ENCODE measurements at places on chromosomes 16 and 17. TPM values are rescaled to one million over a fixed set of nuclear protein-coding genes. Genes with fewer than 3 reads are reported as not detected.

Gene MT1E
- total RNA-seq = 74.8 TPM

Gene LITAFD
- total RNA-seq = not detected

Gene TMC5
- not detected for total RNA-seq

Gene DECR2
- total RNA-seq = 4.7 TPM

Gene C16orf78
- not detected for total RNA-seq

DNA sequence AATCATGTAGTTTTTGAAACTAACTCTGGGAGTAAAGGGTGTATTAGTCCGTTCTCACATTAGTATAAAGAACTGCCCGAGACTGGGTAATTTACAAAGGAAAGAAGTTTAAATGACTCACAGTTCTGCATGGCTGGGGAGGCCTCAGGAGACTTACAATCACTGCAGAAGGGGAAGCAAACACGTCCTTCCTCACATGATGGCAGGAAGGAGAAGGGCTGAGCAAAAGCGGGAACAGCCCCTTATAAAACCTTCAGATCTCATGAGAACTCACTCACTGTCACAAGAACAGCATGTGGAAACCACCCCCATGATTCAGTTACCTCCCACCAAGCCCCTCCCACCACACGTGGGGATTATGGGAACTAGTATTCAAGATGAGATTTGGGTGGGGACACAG is 256.5 kb upstream of the TNRC6C start:
- DNase-seq = no peak

DNA sequence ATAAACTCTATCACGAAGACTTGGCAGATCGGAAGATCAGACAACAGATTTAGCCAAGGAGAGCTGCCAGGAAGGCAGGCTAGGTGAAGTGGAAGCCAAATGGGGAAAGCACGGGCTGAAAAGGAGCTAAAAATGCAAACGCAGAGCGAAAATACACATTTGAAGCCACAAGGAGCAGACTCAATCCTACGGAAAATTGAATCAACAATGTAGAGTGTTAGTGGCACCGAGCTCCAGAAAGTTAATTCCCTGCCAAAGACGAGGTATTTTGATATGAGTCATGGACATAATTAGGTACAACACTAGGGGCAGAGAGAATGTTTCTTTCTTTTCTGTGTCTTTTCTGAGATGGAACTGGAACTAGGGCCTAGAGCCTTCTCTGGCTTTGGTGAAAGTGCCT is 20.7 kb downstream of the GSG1L start:
- DNase-seq = no peak

- DNase-seq = no peak
Measured at GRCh38 chr17:47605011-47605410, 44.7 kb upstream of the KPNB1 start.

DNA sequence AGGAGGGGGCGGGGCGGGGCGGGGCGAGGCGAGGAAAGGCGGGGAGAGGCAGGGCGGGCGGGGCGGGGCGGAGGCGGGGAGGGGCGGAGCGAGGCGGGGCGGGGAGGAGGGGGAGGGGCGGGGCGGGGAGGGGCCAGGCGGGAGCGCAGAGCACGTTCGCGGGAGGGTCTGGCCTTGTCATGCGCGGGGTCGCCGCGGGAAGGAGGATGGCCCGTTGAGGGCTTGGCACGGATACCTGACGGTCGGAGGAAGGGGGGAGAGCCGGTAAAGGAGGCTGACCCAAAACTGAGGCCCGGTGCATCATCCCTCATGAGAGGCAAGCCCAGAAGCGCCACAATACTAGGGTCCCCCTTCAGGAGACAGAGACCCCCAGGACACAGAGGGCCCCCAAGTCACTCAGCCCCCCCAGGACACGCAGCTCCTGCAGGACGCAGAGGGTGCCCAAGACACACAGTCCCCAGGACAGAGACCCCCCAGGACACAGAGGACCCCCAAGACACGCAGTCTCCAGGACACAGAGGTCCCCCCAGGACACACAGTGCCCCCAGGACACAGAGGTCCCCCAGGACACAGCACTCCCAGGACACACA is 593 bp upstream of the WDR45B start:
- DNase-seq = peak; percentile 50

DNA sequence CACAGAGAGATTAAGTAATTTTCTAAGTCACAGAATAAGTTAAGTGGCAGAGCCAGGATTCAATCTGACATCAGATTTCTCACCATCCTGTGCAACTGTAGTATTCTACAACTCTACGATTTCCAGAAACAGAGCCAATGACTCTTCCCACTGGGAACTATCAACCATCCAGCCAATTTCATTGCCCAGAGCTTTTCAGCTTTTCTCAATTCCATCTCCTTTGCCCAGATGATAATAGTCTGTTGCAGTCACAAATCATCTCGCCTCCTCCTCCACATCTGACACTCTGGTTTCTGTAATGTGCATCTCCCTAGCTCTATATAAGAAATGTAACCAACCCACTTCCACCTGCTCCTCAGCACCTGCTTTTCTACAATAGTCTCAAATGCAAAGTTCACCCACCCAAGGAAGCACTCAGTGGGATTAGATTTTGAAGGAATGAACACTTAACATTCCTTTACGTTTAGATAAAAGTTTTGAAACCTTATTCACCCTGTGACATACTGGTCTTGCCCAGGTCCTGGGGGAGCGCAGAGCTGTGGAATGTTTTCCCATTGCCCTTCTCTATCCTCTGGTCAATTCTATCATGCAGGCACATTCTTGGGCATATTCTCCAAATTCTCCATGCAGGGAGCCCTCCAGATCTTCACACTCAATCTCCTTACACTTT is 167.8 kb upstream of the ASIC2 start:
- DNase-seq = no peak

DNA sequence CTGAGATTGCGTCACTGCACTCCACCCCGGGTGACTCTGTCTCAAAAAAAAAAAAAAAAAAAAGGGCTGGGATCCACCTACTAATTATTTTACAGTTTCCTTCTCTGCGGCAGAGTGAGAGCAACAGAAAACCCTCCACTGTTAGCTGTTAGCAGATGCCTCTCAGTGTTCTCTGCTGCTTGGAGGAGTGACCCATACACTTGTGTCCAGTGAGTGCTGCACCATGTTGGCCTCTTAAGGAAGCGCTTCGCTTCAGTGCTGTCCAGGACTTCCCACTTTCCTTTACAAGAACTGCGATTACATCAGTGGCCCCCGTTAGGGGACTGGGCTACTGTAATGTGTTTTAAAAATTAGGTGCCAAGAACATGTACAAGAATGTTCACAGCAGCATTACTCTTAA is 18.4 kb upstream of the CLEC18B start:
- no peak for DNase-seq

DNA sequence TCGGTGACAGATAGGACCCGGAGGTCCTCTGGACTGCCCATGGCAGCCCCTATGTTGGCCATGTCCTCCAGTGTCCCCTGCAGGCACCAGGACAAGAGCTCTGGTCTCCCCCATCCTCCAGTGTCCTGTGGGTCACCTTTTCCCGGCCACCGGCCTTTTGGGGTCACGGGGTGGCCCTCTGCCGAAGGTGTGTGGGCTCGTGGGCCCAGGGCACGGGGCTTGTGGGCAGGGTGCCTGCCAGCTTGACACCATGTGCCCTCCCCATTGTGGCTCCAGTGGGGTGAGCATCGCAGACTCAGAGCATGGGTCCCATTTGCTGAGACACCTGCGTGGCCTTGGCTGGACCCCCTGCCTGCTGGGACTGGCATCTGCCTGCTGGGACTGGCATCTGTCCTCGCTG is 18.1 kb downstream of the GSE1 start:
- DNase-seq = no peak

DNA sequence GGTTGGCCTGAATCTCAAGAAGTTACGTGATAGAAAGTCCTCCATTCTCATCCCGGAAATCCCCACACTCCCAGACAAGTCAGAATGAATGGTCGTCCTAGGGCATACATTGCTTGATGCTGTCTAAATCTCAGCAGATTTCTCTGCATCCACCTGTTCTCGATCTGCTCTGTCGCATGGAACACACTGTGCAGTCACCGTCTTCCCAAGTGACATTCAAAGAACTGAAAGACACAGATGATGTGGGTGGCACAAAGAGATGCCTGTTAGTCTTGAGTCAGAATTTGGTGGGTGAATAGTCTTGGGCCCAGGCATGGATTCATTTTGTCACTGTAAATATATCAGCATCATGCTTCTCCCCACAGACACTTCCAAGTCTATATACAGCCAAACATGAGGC is 518 bp upstream of the KRTAP9-3 start:
- DNase-seq = no peak

DNA sequence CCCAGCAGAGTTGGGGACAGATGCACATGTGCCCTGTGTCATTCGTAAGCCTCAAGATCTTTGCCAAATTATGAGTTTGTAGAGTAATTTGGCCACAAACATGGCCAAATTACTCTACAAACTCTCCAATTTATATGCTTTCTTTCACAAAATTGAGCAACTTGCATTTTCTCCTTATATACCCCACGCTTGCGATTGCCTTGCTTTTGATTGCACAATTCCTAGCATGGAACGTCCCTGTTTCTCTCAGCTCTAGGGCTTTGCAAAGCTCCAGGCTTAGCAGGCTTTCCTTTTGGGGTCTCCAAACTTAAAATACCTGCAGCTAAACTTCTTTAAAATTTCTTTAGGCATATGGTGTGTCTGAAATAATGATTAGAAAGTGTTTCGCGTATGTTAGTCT is 28.5 kb upstream of the MAF start:
- no peak for DNase-seq

GRCh38 chr16:15038689-15039088 is 17.2 kb downstream of the NTAN1 start:
- DNase-seq = no peak

DNA sequence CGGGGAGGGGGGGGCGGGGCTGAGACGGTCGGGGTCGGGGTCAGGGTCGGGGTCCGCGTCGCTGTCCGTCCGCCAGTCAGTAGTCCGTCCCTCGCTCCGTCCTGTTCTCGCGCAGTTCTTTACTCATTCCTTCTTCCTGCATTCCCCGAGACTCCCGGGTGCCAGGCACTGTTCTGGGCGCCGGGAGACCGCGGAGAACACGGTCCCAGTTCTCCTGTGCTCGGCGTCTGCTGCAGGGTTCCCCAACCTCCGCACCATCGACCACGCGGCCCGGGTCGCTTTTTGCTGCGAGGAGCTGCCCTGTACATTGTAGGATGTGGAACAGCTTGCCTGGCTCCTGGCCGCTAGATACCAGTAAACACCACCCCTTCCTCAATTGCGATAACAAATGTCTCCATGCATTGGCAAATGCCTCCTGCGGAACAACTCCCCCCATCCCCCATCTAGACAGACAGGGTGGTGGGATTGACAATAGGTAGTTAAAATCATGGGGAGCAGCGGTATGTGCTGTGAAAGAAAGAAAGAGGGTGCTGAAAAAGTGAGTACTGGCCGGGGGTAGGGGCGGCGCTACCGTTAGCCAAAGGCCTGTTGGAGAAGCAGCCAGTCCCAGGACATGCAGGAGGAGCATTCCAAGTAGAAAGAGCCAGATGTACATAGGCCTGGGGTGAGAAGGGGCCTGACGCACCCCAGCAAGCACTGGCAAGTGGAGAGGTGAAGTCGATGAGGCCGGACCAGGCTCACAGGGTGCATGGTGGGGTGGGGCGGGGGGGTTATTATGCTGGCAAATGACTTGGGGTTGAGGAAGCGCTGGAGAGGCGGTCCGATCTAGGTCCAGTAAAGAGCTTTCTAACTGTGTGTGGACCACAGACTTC is 631 bp downstream of the TRAF7 start:
- DNase-seq = no peak
